ENCODE measurements at places on chromosomes 2 and 18. TPM values are rescaled to one million over a fixed set of nuclear protein-coding genes. Genes with fewer than 3 reads are reported as not detected.

DNA sequence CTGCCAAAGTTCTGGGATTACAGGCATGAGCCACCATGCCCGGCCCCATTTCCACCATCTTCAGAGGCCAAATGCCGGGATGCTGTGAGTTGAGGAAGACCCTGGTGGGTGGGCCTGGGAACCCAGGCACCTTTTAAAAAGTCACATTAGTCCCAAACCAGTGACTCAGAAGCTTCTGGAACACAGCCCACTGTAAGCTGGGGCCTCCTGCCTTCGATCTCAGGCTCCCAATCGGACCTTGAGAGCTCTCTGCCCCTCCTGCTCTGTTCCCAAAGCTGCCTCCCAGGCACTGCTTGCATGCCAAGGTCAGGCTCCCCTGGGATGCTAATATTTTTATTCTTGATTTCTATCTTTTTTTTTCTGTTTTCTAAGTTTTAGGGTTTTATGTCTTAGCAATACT, 4.2 kb downstream of the ADCY3 start:
- DNase-seq: peak; percentile 34

Gene WDSUB1
- total RNA-seq: 5.2 TPM

DNA sequence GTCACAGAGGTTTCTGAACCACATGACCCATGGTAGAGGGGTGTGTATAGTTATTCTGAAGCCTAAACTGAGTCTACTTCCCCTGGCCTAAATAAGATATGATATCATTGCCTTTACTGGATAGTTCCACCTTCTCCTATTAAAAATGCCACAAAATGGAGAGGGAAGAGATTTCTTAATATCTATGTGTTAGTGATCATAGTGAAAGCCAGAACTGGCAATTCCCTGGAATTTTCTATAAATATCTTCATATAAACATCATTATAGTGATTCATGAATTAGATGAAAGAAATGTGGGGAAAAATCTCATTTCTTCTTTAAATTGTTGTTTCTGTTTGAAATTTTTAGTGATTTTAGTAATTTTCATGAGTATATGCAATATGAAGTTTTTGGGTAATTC, 45.8 kb downstream of the TSHZ1 start:
- no peak for DNase-seq

- DNase-seq: peak; percentile 52
Observed at GRCh38 chr2:233386382-233387041, 32.2 kb downstream of the DGKD start.

GRCh38 chr2:49798570-49798969, 644.3 kb upstream of the FSHR start:
- DNase-seq: no peak

- no peak for DNase-seq
Observed at GRCh38 chr2:71690876-71691475, 237.6 kb downstream of the DYSF start.

DNA sequence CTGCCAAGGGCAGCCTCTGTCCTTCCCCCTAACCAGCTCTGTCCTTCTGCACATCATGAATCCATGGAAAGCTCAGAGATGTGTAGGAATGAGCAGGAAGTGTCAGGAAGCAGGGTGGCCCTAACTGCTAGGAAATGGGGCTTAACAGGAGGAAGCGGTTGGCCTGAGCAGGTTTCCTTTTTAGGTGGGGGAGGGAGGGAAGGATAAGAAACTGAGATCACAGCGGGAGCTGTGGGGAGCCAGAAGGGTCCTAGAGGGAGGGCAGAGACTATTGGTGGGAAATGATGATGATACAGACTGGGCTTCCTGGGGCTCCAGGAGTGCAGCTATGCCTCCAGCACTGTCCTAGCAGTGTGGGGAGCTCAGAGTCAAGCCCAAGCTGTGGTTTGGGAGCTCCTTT, 182.0 kb downstream of the SH3BP4 start:
- DNase-seq: no peak

Gene ERCC3
- 43.8 TPM for total RNA-seq

Gene GCC2
- total RNA-seq: 21.3 TPM

DNA sequence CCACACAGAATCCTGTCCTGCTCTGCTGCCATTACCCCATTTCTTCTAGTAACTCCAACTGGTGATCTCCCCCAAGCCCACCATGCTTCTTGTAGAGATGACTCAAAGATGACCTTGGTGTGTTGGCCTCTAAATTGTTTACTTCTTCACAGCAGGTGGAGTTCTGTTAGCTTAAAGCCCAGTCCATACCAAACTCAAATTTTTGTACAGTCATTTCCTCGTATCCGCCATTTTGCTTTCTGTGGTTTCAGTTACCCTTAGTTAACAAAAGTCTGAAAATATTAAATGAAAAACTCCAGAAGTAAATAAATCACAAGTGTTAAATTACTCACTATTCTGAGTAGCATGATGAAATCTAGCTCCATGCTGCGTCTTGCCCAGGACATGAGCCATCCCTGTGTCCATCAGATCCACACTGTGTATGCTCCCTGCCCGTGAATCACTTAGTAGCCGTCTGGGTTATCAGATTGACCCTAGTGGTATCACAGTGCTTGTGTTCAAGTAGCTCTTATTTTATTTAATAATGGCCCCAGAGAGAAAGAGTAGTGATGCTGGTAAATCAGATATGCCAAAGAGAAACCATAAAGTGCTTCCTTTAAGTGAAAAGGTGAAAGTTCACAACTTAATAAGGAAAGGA, 133.3 kb upstream of the NOL4 start:
- no peak for DNase-seq

DNA sequence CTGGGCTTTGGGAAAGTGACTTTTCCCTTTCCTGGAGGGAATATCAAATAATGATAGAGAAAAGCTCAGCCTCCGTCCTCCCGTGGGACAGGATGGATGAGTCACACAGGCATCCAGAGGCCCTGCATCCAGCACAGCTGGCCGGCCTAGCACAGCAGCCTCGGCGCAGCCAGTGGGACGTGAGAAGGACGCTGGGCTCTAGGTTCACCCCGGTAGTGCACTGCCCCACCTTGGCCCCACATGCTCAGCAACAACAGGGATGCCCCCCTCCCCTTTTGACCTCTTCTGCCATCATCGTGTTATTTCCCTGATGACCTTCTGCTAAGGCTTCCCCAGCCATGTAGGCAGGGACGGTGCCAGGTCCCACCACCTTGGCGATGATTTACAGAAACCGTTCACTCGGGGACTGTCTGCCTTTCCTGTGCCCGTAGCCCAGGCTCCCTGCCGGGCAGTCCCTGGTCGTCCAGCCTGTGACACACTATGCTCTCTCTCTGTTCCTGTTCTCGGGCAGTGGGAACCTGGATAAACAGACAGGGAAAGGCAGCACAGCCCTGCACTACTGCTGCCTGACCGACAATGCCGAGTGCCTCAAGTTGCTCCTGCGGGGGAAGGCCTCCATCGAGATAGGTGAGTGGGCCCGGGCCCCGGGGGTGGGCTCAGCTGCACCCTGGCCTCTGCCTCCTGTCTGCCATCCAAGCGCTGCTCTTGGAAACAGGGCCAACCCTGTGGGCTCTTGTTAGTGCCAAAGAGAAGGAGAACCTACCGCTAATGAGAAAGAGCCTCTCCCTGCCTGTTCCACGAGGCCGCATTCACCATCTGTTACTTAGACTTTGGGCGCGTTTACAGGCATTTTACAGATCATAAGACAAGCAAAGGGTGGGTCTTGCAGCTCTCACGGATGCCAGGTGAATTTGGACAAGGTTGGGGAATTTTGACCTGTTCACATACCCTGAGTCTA, 44.6 kb downstream of the ITGB1BP1 start:
- peak; percentile 92 for DNase-seq

DNA sequence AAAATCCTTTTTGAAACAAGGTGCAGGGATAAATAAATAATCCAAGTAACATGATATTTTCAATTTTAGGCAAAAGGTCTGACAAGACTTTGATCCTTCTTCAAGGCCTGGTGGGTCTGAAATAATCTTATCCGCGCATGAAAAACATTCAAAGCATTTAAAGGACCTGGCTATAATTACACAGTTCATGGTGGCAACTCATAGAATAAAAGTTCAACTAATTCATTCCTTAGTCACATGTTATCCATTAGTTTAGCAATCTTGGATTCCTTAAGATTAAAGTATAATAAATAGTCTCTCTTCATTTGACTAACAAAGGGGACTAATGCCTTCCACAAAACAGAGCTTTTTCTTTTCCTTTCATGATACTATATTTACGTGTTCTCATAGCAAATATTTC, 21.0 kb upstream of the SLC38A11 start:
- no peak for DNase-seq

GRCh38 chr18:47404845-47405244, 153.4 kb upstream of the SKOR2 start:
- no peak for DNase-seq

DNA sequence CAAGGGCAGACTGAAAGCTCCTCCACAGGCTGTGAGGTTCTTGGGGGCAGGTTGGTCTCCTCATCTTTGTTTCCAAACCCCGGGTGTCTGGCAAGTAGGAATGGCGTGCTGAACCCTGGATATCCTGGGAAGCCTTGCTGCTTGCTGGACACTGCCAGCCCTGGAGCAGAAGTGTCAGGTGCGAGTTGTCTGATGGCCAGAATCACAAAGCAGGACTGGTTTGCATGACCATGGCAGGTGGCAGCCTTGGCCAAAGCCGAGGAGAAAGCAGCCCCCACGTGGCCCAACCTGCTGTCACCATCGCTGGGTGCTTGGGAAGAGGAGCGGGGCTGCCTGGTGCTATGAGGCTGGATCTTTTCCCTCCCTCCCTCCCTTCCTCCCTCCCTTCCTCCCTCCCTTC, 309.5 kb upstream of the HS6ST1 start:
- no peak for DNase-seq

- no peak for DNase-seq
Observed at GRCh38 chr2:129730979-129731378, 248.5 kb upstream of the RAB6C start.

Gene C1QL2
- not detected for total RNA-seq

Gene LRRC30
- total RNA-seq: not detected

DNA sequence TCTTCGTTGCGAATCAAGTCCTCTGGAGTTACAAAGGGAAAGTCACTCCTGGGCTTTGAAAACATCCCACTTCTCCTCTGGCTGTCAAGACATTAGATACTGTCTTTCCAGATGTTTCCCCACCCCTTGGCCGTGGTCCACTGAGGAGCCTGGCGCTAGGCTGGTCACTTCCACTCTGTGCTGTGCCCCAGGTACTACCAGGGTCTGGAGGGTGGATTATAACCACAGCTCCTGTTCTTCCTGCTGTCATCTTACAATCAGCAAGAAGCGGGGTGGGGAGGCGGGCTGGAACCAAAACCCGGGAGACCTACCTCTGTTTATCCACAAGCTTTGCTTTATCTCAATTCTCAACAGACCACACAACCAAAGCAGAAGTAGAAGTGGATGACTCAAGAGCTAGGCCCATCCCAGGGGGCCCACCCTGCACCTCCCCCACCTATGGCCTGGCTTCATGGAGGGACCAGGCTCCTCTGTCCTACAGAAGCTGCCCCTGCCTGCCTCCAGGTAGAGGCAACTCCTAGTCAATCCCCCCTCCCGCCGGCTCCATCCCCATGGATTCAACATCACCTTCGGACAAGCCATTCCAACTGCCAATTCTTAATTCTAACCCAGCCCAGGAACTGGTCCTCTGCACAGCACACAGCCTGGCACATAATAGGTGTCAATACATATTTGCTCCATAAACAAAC, 17.8 kb downstream of the SMAD7 start:
- DNase-seq: peak; percentile 75

GRCh38 chr2:100812116-100812515, 7.8 kb upstream of the NPAS2 start:
- no peak for DNase-seq

Gene FOXD4L1
- total RNA-seq: under 0.01 TPM

DNA sequence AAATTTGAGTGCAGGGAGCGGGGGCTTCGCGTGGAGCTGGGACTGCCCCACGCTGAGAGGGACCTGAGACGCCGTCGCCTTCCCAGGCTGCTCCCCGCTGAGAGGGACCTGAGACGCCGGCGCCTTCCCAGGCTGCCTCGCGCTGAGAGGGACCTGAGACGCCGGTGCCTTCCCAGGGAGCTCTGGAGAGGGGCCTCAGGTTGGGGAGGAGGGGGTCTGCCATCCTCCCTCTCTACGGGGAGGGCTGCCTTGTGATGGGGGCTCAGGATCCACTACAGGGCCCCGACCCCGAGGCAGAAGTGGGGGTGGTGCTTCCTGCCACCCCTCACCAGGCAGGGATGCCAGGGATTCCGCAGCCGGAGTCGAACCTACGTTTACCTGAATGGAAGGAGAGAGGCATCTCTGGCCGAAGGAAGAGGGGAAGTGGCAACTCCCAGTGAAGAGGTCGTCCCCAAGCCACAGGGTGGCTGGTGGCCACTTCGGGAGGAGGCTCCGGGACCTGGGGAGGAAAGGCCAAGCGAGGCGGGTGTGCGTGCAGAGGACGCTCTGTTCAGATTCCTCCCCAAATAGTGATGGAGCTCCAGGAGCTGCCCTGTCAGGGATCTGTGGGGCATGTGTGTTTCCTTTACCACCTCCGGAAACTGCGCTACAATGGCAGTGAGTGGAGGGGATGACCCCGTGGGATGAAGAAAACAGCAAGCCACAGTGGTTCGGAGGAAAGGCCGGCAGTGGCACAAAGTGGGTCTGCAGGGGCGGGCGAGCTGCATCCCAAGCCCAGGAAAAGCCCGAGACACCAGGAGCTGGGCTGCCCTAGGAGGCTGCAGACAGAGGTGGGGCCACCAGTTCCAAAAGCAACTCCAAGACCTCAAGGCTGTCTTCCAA, 108.2 kb upstream of the CTDP1 start:
- DNase-seq: no peak

GRCh38 chr2:50952596-50952995, 79.3 kb downstream of the NRXN1 start:
- no peak for DNase-seq

DNA sequence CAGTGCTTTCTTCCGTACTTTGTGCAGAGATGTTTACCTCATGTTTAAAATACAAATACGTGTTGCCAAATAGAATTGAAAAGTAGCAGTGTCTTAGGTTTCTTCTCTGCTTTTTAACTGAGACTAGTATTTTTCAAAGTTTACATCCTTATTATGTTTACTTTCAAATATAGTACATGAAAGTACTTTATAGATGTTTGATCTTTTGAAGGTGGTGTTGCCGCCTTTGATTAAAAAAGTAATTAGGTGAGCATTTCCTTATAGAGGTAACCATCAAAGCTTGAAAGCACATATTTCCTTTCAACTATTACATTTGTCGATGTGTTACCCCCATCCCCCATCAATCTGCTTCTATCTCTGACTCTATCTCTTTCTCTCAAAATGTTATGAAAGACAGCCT, 87.0 kb downstream of the CERS6 start:
- DNase-seq: no peak

DNA sequence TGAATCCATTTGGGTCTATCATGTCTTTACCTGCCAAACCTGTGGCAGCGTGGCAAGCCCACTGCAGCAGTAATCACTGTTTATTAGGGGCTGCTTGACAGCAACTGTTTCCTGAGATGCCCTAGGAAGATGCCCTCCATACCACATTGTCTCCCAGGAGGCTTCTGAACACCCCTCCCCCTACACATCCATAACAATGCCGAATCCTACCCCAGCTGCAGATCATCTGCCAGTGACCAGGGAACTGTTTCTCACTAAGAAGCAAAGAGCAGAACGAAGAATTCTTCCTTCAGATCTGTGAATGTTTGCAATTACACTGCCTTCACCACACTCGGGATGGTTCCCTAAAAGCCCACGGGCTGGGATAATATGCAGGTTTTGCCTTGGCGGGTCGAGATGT, 127.8 kb downstream of the VIT start:
- DNase-seq: no peak

- no peak for DNase-seq
Observed at GRCh38 chr2:235658351-235659174, 164.7 kb downstream of the AGAP1 start.

Gene TEX44
- not detected for total RNA-seq

Gene TMEM18
- 19.4 TPM for total RNA-seq

Gene INO80D
- 7.7 TPM for total RNA-seq
